ENCODE measurements at places on chromosomes 1 and 21. TPM values are rescaled to one million over a fixed set of nuclear protein-coding genes. Genes with fewer than 3 reads are reported as not detected.
A peak's percentile ranks its signal among the peaks of the same experiment; 100 is the strongest.

DNA sequence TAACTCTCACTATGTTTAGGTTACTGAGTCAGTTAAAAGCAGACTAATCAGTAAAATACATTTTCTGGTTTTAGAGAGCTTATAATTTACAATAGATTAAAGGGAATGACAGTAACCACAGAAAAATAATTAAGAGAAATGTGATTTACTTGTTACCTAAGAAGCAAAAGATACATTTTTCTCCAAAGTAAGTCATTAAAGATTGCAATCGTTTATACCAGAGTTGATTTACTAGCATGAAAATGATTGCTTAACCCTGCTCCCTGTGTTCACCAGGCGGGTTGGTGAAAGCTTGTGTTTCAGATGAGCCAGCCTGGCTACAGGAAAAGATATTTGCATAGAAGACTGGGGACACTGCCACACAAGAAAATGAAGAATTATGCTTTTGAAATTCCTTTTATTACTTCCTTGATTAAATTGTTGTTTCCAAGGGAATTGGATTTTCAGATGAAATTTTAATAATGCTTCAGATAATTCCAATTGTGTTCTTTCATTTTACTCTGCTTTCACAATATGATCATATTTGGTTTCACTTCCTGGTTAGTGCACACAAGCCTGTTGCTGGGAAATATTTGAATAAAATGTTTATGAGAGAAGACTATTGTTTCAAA lies 27.9 kb downstream of the LRRC8B start:
- no peak for DNase-seq

- DNase-seq: no peak
Measured at GRCh38 chr1:98369463-98369862, 292.1 kb upstream of the SNX7 start.

- no peak for DNase-seq
Measured at GRCh38 chr1:171265686-171266085, 17.4 kb downstream of the FMO1 start.

DNA sequence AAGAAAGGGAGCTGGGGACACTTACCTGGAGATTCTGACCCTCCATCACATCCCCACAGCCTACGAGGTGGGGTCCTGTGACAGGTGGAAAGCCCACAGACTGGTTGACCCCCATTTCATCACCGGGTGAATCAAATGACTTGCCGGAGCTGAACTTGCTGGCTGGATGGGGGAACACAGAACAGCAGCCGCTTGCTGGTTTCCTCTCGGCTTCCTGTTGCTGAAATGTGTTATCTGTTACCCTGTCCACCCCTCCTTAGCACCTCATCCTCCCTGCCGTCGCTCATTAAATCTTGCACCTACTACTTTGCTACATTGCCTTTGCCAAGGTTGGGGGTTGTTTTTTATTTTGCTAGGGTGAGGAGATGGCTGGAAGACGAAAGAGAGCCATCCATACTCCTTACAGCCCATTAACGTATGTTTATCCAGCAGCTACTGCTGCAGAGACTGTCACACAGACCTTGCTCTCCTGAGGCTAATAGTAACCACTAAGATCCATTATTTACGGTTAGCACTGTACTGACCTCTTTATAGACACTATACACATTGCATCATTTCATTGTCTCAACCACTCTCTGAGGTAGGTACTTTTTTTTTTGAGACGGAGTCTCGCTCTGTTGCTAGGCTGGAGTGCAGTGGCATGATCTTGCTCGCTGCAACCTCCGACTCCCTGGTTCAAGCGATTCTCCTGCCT lies 7.0 kb downstream of the PAFAH2 start:
- peak; percentile 87 for DNase-seq

GRCh38 chr1:163315773-163316374 lies 5.9 kb upstream of the NUF2 start:
- peak; percentile 58 for DNase-seq

- peak; percentile 89 for DNase-seq
Measured at GRCh38 chr21:41768437-41769042, 1.7 kb upstream of the RIPK4 start.

GRCh38 chr1:220370041-220370700 lies 97.9 kb upstream of the RAB3GAP2 start:
- DNase-seq: peak; percentile 69

GRCh38 chr1:183696981-183697380 lies 43.9 kb upstream of the APOBEC4 start:
- no peak for DNase-seq

Gene LIN28A
- 1,041 TPM for total RNA-seq

Gene DNASE2B
- total RNA-seq: not detected
